ENCODE measurements at places on chromosomes 16 and 17. TPM values are rescaled to one million over a fixed set of nuclear protein-coding genes. Genes with fewer than 3 reads are reported as not detected.

Gene CTRB2
- not detected for total RNA-seq

Gene NPTX1
- total RNA-seq, result 0.07 TPM

Gene STH
- not detected for total RNA-seq

Gene CSF3
- total RNA-seq, result 0.92 TPM

Gene MPV17L
- total RNA-seq, result 0.39 TPM

Gene LITAFD
- not detected for total RNA-seq
